ENCODE measurements at places on chromosomes 7 and 10. TPM values are rescaled to one million over a fixed set of nuclear protein-coding genes. Genes with fewer than 3 reads are reported as not detected.

The LRRTM3 gene
- total RNA-seq: not detected

The OPN4 gene
- not detected for total RNA-seq

The SEMA3C gene
- 58.4 TPM for total RNA-seq

The GPR26 gene
- not detected for total RNA-seq

The PIK3AP1 gene
- 0.92 TPM for total RNA-seq

The TRIM50 gene
- total RNA-seq: not detected
